ENCODE measurements at places on chromosomes 16 and 17. TPM values are rescaled to one million over a fixed set of nuclear protein-coding genes. Genes with fewer than 3 reads are reported as not detected.

Gene HAP1
- polyA plus RNA-seq: 1.2 TPM

Gene PRAC2
- polyA plus RNA-seq: not detected

GRCh38 chr17:58233543-58233942 lies 4.8 kb upstream of the LPO start:
- DNase-seq: no peak

GRCh38 chr16:2857451-2858244 lies at the start of gene PRSS22:
PRSS22 (minus strand) TSS chr16:2858170; CDS start chr16:2858104, 66 bp downstream.
- peak; percentile 53 for DNase-seq

- DNase-seq: no peak
These were observed 541 bp upstream of the RBBP6 start for GRCh38 chr16:24538756-24539294.

Measured in renal pelvis (tissue), 12 donors.